Lung microvascular endothelial cell (primary cell): ENCODE measurements at places on chromosomes 3 and 15. TPM values are rescaled to one million over a fixed set of nuclear protein-coding genes. Genes with fewer than 3 reads are reported as not detected.

GRCh38 chr3:105944276-105944675 is 75.5 kb upstream of the CBLB start:
- DNase-seq = no peak

SH3GL3 gene
- under 0.01 TPM in 1 of 2 replicates, not detected in the other for total RNA-seq

GRCh38 chr15:38888701-38889221 is 324.1 kb upstream of the RASGRP1 start:
- DNase-seq = no peak

GRCh38 chr3:110903771-110904519 is 167.7 kb upstream of the NECTIN3 start:
- DNase-seq = no peak

DNA sequence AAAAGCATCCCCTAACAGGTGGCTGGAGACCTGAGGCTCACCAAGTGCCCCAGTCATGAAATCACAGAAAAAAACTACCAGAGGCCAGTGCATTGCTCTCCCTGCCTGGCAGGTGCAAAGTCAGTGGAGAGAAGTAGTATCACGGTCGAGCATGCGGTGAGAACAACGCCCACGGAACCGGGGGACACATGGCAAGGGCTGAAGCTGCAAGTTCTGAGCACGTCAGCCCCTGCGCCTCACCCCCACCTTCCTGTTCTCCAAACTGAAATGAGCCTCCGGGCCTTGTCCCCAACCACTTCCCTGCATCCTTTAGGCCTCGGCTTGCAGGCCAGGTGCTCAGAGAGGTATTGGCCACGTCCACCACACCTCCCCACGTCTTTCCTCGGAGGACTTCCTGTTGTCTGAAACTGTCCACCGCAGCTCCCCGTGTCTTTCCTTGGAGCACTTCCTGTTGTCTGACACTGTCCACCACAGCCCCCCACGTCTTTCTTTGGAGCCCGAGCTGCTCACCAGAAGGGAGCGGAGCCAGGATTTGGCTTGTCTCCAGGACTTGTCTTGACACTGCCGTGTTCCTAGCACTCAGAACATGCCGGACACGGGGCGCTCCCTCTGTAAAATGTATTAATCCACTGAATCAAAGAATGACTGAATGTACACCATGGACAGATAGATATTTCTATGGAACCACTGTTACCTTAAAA is 43.9 kb downstream of the NSMCE3 start:
- no peak for DNase-seq

- no peak for DNase-seq
Observed at GRCh38 chr15:100767001-100767825, 112.4 kb upstream of the ALDH1A3 start.

GRCh38 chr15:69045802-69046201 is 31.3 kb downstream of the NOX5 start:
- DNase-seq = peak; percentile 16

CCR2 gene
- total RNA-seq = not detected in 2 replicates

- no peak for DNase-seq
Observed at GRCh38 chr3:24470277-24470676, 24.4 kb downstream of the THRB start.

- no peak for DNase-seq
Observed at GRCh38 chr3:114942773-114943172, 204.3 kb downstream of the ZBTB20 start.

FGF7 gene
- not detected in 2 replicates for total RNA-seq

DNA sequence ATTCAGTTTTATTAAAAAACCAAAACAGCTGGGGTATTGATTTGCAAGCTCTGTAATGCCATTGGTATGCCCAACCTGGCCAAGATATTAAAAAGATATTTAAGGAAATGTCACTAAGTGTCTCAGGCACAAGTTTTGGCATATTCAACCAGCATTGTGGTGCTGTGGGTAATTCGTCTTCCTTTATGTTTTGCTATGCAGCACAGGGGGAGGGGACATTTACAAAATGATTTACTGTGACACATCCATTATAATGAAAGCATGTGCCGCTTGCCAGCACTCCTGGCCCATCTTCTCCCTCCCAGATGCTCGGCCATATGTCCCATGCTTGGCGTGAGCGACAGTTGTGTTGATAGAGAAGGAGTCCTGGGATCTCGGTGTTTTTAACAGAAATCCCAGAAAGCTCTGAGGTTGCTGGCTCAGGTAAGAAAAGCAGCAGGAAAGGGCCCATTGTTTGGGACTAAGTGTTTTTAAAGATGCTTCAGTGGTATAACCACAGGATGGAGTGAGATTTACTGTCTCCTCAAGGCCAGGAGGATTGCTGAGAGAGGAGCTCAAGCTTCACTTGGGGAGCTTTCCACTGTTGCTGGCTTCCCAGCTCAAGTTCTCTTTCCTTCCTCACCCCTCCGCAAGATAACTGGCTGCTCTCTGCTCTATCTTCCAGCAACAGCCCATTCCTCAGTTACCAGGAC is 158.2 kb upstream of the TSC22D2 start:
- DNase-seq = no peak

DHX30 gene
- total RNA-seq = 36.6 and 56.0 TPM in 2 replicates

TMEM158 gene
- 0.87 and 2.8 TPM in 2 replicates for total RNA-seq

FLNB gene
- total RNA-seq = 305 and 328 TPM in 2 replicates

DNA sequence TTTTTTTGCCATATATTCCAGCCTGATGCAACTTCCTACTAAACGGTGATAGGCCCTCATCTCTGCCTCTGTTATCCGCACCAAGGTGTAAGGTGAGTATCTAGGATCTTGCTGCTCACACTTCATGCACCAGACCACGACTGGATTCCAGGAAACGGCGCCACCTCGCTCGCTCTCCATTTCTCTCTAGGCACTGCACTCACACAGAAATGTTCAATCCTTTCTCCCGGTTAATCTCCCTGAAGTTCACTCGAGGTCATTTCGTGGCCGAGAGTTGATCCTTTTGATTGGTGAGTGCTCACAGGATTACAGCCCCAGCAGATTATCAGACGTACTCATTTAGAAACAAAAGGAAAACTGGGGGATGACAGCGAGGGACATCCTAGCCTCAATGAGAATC is 28.1 kb downstream of the MCF2L2 start:
- DNase-seq = no peak

DNA sequence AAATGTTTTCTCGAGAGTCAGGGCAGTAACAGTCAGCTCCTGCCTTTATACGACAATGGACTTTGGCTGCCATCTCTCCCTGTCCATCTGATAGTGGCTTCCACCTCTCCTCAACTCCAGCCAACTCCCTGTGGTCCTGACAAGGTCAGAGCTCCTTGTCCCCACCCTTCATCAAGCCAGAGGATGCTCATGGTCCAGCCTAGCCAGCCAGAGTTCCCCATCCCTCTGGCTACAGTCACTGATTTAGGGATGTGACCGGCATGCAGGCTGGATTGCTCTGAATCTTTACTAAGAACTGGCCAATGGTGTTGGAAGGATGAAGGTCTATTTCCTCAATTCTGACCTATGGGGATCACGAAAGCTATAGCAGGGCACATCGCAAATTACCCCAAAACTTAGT is 156.1 kb downstream of the OR4M2 start:
- DNase-seq = no peak

SNX33 gene
- 7.6 and 13.3 TPM in 2 replicates for total RNA-seq

DNA sequence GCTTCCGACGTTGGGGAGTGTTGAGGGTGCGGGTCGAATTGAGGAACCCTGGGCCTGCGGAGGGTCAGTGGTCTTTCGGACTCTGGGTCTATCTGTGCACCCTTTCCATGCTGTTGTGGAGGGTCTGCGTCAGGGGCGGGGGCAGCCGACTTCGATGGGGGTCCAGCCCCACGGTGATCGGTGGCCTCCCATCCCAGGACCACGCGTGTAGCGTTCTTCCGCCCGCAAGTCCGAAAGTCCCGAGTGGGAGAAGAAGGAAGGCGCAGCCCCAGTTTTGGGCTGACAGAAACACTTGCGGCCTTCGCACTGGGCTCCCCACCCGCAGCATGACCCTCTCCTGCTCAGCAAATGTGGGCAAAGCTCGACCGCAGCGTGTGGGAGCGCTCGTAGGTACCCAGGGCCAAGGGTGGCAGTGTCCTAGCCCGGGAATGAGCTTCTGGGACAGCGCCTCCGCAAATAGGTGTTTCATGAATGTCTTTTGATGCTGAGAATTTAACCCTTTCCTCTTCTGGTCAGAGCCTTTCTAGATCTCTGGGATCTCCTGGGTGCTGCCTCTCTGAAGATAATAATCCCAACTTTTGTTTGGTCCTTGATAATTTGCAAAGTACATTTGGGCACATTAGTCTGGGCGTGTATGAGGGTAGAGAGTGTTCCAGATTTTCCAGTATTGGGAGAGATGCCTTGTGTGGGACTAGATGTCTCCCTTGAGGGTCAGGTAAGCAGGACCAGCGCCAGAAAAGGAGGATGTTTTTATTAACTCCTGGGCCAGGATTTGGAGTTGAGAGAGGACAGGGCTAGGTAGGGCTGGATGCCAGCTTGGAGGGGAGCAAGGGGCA is 2.3 kb upstream of the DLL4 start:
- DNase-seq = no peak

DNA sequence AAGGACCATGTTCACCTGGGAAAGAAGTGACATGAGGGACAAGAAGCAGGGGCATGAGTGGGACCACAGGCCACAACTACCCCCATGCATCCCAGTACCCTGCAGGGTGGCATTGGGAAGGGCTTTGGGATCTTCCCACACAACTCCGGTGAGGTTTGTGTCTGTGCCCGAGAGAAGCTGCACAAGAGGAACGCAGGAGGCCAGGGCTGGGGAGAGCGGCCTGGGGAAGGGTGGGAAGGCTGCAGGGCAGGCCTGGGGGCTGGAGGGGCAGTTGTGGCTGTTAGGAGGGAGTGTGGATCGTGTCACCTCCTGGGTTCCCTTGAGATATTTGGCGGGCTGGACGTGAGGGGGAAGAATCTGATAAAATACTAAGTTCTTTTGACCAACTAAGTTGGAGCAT is 25.3 kb upstream of the MFSD1 start:
- no peak for DNase-seq

RPP14 gene
- total RNA-seq = 11.8 and 12.3 TPM in 2 replicates

- DNase-seq = no peak
Observed at GRCh38 chr15:40591389-40591788, 2.7 kb upstream of the KNL1 start.

DNA sequence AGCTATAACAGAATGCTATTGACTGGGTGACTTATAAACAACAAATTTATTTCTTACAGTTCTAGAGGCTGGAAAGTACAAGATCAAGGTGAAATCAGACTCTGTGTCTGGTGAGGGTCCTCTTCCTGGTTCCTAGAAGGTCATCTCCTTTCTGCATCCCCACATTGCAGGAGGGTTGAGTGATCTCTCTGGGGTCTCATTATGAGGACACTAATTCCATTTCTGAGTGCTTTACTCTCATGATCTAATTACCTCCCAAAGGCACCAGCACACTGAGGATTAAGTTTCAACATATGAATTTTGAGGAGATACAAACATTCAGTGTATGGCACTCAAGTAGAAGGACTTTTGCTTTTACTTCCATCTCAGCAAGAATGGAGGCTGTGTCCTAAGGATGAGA is 534.1 kb upstream of the KCNMB2 start:
- no peak for DNase-seq

- no peak for DNase-seq
Observed at GRCh38 chr3:46213201-46213600, 5.1 kb upstream of the CCR1 start.

- DNase-seq = peak; percentile 90
Observed at GRCh38 chr3:37640636-37641375, 220.9 kb upstream of the CTDSPL start.

DNA sequence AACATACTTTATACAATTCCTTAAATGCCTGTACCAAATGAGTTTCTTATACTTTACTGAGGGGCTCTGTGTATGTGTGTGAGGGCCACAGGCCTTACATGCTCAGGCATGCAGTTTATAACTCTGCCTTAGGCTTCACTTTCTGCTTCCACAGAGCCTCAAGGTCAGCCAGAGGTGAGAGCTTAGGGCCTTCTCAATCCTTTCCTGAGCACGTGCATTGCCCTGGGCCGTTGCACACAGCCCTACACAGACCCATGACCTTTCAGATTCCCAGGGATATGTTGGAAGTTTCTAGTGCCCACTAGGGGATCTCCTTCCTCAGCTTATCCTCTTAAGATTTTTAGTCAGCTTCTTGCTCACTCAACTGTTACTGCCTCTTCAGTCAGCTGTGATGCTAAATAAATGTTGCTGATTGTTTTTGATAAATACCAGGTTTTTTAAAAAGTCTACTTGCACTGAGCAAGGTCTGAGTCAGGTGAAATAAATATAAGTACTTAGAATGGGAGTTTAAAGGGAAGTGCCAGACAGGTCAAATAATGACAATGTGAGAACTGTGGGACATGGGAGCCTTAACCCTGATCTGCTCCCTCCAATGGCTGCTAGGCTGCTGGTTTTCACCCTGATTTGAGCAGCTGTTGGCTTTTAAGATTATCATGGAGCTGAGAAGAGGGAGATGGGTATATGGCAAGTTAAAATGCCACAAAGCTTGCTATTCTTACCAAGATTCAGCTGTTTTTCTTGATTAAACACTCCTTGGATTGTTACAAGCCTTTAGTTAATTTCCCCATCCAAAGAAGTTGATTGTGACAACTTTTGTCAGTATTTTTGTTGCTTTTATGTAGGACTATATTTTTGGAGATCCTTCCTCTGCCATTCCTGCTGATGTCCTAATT is 169.5 kb downstream of the PLD1 start:
- no peak for DNase-seq

OSTN gene
- total RNA-seq = not detected in 2 replicates

GRCh38 chr15:73283366-73283962 is 85.3 kb downstream of the HCN4 start:
- no peak for DNase-seq

DNA sequence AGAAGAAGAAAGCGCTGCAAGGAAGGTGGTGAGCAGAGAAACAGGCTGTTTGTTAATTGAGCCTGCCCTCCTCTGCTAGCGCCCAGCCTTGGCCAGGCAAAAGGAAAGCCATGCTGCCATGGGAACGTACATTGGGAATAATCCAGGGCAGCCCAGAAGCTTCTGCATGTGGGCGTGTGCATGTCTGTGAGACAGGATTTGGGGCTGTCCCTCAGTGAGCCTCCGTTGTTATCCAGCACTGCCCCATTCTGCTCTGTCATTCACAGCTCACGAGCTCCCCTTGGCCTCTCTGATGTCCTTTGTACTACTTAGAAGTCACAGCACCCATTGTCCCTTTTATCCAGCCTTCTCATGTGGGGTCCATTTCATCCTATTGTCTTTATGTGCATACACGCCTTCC is 239.1 kb upstream of the ROPN1 start:
- DNase-seq = no peak

DNA sequence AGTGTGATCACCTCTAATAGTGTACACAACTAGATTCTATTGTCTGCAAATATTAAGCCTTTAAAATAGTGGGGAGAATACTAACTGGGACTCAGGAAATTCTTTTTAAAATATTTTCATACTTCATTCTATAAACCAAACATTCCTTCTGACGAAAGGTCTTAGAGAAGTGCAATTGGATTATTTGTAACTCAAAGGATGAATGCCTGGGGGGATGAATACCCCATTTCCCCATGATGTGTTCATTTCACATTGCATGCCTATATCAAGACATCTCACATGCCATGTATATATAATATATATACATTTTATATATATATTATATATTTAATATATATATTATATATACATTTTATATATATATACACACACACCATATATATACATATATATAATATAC is 189.9 kb downstream of the VGLL3 start:
- DNase-seq = no peak
